ENCODE measurements at places on chromosomes 7 and 10. TPM values are rescaled to one million over a fixed set of nuclear protein-coding genes. Genes with fewer than 3 reads are reported as not detected.

Gene CCDC3
- 190 TPM for polyA plus RNA-seq

Gene ACBD7
- 0.08 TPM for polyA plus RNA-seq

Gene SLC29A4
- polyA plus RNA-seq = 2.9 TPM

Gene VENTX
- polyA plus RNA-seq = 0.47 TPM

Gene SUFU
- 6.8 TPM for polyA plus RNA-seq

Gene TFEC
- polyA plus RNA-seq = 2.3 TPM

Gene OPN4
- polyA plus RNA-seq = 0.08 TPM

Gene THSD7A
- 3.5 TPM for polyA plus RNA-seq

Gene EPDR1
- polyA plus RNA-seq = 26.8 TPM

Gene LIPN
- not detected for polyA plus RNA-seq

Gene LRRTM3
- polyA plus RNA-seq = 2.4 TPM

Gene UROS
- polyA plus RNA-seq = 82.5 TPM

Gene HOXA2
- polyA plus RNA-seq = 1.8 TPM

Gene PSAP
- 916 TPM for polyA plus RNA-seq

DNA sequence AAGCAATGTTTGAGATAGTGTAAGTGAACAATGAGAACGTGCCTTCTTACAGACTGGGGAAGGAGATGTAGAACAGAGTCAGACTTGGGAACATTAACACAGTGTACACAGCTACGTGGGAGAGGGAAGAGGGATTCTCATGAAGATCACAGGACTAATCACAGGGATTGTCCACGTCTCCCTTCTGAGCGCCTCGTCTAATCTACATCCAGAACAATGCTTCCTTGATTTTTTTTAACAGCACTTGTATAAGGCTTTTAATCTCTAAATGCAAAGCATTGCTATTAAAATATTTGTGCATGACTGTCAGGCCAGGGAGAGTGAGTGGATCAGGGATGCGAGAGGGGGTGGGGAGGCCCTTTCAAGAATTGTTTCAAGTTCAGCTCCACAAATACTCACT, 62.7 kb downstream of the MET start:
- no peak for DNase-seq

DNA sequence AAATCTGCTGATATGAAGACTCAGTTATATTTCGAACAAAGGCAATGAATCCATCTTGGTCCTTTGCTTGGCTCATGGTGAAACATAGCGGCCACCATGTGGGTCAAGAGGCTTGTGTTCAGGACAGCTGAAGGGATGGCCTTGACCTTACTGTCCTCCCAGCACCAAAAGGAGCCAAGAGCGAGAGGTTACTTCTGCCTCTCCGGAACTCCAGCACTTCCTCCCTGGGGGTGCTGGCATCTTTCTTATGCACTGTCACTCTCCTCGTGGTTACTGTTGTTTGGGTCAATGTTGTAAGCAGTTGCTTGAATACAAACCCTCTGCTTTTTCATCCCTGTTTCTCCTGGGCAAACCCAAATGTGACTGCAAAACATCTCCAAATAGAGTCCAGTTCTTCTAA, 100.6 kb downstream of the RBM20 start:
- no peak for DNase-seq

DNA sequence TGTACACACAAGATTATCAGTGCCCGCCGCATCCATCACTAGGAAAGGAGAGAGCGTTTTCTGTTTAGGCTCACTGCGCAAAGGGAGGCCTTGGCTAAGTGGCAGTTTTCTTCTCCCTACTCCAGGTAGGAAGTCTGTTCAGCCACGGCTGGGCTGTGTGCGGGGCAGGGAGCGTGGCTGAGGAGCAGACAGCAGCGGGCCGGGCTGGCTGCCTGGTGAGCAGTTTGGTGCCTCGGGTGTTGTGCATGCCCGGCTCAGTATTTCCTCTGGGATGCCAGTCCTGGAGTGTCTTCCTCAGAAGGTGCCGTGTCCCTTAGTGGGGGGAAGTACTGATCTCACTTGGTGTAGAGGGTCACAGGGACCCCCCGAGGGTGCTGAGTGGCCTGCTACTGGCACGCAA, 114.4 kb downstream of the NT5C2 start:
- no peak for DNase-seq

DNA sequence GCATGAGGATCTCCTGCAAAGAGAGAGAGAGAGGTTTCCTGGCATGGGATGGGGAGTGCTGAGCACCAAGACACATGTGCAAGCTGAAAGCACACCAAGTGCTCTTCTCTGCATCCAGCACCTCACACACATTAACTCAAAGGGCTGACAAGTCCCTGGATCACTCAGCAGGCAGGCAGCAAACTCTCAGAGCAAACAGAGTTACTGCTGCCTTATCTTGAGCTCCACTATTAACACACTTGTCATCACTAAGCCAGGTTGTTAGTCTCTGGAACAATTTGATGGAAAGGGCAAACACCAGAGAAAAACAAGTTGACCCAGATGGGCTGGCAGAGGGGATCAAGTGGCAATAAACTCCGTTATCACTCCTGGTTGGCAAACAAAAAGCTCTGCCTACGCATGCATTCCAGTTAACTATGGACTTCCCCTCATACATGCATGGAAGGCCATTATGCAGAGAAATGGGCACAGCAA, 349.9 kb downstream of the KCNMA1 start:
- DNase-seq = no peak

GRCh38 chr10:22931948-22932347, 4.1 kb downstream of the ARMC3 start:
- DNase-seq = no peak

DNA sequence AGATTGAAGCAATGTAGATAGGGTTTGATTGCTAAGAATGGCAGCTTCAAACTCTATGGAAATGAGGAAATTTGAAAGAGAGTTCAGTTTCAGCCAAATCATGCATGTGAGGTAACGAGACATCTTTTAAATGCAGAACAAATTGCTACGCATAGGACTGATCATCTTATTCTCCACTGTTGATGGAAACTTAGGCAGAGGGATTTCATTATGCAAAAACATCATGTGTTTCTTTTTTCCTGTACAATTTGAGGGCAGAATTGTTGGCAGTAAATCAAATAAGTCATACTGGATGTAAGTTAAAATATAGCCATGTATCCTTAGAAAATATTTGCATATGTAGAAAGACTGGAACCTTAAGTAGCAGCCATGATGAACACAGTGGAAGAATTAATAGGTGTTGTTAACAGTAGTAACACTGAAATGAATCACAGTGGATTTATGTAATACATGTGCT, 327.4 kb downstream of the CDK14 start:
- no peak for DNase-seq

DNA sequence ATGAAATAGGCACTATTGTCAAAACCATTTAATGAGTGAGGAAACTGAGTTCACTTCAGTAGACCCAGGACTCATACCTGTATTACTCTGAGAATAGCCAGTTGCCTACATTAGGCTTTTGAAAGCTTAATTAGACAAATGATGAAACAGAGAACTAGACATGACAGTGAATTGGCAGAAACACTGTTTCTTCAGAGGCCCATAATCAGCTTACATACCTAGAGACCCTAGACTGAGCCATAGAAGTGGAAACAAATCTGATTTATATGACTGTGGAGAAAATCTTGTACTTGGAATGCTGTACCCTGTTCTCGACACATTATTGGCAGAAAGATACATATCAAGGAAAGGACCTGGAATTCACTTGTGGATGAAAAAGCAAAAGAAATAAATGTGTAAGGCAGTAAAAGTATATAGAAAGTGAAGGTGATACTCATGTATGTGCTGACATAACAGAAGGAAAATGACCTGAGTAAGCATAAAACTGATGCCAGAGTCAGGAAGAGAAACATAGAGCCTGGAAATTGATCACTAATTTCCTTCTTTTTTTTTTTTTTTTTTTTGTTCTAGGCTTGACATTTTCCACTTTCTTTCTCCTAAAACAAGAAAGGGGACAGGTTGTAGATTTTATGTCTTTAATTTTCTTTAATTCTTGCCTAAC, 251.5 kb downstream of the BICC1 start:
- DNase-seq = no peak

GRCh38 chr7:25381818-25382589, 153.7 kb upstream of the NPVF start:
- DNase-seq = no peak

- DNase-seq = peak; percentile 25
Measured at GRCh38 chr7:140674899-140675701, 2.4 kb downstream of the ADCK2 start.

DNA sequence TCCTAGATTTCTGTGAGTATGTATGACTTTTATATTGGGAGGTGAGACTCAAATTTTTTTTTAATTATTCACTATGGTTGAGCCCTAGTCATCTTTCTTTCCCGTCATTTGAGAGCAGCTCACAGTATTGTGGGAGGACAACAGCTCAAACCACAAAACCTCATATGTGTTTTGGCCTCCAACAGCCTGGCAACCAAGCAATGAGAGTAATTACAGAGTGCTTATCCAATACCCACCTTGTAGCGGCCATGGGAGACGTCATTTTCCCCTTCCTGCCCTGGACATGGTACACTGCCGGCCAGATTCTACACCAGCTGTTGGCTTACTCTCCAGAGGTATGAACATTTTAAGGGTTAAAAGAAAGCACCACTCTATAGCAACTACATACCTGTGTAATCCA, 49.1 kb downstream of the DOCK4 start:
- no peak for DNase-seq

GRCh38 chr10:4810092-4810491, 15.9 kb upstream of the AKR1E2 start:
- no peak for DNase-seq

GRCh38 chr10:43403911-43404703, 4.9 kb downstream of the HNRNPF start:
- DNase-seq = no peak

DNA sequence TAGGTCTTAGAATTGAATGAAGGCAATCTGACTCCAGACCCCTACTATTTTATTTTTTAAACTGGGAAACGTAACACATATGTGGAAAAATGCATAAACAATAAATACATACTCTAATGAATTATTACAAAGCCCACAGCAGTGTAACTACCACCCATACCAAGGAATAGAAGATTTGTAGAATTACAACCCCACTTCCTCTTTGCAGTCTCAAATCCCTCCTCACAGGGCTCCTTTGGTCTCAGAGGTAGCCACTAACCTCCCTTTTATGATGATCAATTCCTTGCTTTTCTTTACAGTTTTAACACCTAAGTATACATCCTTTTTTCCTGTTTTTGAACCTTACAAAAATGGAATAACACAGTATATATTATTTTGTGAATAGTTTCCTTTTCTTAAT, 6.7 kb upstream of the CCDC126 start:
- no peak for DNase-seq

DNA sequence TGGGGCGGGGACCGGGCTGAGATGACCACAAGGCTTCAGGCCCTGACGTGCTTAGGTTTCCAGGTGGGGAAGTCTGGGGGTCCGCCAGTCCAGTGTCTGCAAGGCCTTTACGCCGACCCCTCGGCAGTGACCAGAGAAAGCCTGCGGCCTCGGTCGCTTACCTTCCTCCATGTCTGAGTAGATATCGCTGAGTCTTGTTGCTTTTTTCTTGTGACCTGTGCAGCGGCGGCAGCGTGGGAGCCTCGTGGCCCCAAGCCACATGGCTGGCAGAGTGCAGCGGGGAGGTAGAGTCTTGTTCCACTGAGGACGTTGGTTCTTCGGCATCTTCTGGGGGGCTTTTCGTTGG, 329 bp downstream of the NOLC1 start:
- DNase-seq = no peak

GRCh38 chr10:78755877-78756455, 312.8 kb upstream of the ZMIZ1 start:
- DNase-seq = no peak

DNA sequence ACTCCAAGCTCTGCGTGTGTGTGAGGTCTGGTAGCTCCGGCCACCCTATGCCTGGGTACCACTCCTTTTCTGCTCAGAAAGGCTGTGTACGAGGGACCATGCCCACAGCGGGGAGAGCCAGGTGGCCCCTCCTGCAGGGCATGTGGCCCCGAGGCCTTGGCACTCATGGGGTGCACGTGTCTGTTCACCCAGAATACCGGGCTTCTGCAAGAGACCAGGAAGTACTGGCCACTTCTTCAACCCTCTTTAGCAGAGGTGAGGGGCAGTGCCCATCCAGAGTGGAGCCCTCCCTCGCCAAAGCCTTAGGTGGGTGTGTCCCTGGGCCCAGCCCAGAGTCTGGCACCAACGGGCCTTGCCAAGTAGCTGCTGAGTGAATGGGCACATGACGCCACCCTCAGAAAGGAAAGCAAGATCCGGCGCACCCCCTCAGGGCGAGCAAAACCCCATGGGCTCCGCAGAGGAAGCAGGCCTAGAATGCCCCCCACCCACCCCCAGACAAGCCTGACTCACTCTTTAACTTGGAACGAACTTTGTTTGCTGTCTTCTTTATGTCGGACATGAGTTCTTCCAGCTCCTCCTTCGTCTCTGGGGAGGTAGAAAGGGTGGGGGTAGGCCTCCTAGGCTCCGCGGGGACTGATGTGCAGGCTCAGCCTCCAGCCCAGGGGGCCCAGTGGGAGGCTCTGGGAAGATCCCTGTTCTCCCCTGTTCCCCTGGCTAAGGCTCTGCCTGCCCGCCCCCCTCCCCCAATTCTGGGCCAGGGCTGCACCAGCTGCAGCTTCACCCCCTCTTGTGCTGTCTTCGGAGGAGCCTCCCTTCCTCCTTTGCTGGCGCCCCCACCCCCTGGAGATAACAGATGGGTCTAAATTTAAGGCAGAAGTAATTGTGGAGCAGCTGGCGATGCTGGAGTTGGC, 14.6 kb downstream of the STX1A start:
- DNase-seq = no peak

- DNase-seq = no peak
Measured at GRCh38 chr10:62583876-62584615, 209.9 kb downstream of the ZNF365 start.

GRCh38 chr7:93092757-93093370, 24.9 kb downstream of the SAMD9 start:
- no peak for DNase-seq

DNA sequence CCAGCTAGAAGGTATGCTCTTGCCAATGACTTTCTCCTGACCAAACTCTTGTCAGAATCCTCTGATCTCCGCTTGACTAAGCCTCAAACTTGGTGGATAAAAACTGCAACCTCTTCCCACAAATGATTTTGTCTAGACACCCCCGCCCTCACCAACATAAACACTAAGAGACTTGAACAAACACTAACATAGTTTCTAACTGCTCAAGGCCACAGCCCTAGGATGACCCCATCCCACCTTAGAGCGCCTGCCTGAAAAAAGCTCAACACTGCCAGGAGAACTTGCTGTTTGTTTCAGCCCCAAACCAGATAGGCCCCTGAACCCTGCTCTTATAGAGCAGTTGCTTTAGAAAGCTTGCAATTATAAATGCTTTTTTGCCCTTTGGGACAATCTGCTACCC, 71.8 kb downstream of the LRRN3 start:
- DNase-seq = no peak

DNA sequence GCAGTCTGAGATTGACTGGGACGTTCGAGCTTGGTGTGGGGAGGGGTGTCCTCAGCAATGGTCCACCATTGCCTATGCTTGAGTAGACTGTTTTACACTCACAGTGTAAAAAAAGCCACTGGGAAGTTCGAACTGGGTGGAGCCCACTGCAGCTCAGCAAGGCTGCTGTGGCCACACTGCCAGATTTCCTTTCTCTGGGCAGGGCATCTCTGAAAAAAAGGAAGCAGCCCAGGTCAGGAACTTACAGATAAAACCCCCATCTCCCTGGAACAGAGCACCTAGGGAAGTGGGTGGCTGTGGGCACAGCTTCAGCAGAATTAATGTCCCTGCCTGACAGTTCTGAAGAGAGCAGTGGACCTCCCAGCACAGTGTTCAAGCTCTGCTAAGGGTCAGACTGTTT, 80.3 kb downstream of the BICC1 start:
- DNase-seq = no peak

- DNase-seq = no peak
Measured at GRCh38 chr10:98055841-98056516, 25.6 kb upstream of the CRTAC1 start.

GRCh38 chr10:119360181-119360921, 153.0 kb downstream of the GRK5 start:
- DNase-seq = no peak
